AG10803 (cell line): ENCODE measurements at places on chromosomes 4 and X.

DNA sequence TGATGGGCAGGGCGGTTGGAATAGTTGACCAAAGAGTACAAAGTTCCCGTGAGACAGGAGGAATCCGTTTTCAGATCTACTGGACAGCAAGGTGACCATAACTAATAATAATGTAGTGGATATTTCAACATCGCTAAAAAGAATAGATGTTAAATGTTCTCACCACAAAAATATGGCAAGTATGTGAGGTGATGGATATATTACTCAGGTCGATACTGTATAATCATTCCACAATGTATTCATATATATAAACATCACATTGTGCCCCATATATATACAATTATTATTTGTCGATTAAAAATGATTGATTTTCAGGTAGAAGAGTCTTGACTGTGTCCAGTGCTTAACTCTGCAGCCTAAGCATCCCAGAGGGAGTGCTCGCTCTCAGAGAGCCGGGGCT is 141.6 kb upstream of the TENM3 start:
- no peak for DNase-seq

GRCh38 chrX:11770320-11770719 is 12.3 kb downstream of the MSL3 start:
- peak; percentile 55 for DNase-seq

DNA sequence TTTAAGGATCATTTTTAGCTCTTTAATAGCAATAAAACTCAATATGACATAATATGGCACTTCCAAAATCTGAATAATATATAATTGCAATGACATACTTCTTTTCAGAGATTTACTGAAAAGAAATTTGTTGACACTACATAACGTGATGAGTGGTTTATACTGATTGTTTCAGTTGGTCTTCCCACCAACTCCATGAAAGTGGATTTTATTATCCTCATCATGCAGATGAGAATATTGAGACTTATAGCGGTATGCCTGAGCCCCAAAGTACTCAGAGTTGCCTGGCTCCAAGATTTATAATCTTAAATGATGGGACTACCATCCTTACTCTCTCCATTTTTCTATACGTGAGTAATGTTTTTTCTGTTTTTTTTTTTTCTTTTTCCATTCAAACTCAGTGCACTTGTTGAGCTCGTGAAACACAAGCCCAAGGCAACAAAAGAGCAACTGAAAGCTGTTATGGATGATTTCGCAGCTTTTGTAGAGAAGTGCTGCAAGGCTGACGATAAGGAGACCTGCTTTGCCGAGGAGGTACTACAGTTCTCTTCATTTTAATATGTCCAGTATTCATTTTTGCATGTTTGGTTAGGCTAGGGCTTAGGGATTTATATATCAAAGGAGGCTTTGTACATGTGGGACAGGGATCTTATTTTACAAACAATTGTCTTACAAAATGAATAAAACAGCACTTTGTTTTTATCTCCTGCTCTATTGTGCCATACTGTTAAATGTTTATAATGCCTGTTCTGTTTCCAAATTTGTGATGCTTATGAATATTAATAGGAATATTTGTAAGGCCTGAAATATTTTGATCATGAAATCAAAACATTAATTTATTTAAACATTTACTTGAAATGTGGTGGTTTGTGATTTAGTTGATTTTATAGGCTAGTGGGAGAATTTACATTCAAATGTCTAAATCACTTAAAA is 15.3 kb downstream of the ALB start:
- no peak for DNase-seq

DNA sequence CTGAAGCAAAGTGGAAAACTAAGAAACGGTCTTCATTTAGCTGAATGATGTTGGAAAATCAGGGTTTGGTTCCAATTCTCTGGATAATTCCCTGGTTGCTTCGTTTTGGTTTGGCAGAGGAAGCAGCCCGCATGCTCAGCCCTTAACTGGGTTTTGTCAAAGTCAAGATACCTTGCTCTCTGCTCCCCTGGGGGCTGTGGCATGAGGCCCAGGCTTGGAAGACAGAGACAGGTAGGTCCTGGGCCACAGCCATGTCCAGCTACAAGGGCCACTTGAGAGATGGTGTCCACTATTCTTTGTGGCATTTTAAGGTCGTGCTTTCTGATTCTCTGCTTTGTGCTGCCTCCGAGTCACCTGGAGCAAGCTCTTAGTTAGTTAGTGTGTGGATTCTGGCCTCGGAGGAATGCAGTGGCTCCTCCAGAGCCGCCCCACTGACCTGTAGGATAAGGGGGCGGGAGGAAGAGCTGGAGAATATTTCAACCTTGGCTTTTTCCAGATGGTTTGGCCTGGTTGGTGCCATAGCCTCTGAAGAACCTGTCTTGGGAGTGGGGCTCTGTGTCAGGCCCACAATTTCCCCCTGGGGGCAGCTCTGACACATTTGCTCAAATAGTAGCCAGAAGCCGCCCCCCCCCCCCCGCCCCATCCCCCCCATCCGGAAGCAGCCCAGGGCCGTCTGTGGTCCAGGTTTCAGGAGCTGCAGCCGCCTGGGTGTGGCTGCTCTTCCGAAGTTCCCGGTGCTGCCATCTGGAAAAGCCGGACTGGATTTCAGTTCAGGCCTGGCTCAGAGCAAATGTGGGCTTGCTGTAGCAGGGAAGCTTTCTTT is 147.1 kb downstream of the NHS start:
- DNase-seq = peak; percentile 61

DNA sequence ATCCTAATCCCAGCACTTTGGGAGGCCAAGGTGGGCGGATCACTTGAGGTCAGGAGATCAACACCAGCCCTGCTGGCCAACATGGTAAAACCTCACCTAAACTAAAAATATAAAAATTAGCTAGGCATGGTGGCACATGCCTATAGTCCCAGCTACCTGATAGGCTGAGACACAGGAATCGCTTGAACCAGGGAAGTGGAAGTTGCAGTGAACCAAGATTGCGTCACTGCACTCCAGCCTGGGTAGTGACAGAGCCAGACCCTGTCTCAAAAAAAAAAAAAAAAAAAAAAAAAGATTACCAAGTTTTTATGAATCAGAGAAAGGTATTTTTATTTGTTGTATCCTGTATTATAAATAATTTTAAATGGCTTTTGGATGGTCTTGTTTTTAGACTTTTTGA is 15.1 kb downstream of the TRAPPC11 start:
- no peak for DNase-seq

- no peak for DNase-seq
Measured at GRCh38 chrX:135652602-135653001, 60.8 kb upstream of the CT45A1 start.

DNA sequence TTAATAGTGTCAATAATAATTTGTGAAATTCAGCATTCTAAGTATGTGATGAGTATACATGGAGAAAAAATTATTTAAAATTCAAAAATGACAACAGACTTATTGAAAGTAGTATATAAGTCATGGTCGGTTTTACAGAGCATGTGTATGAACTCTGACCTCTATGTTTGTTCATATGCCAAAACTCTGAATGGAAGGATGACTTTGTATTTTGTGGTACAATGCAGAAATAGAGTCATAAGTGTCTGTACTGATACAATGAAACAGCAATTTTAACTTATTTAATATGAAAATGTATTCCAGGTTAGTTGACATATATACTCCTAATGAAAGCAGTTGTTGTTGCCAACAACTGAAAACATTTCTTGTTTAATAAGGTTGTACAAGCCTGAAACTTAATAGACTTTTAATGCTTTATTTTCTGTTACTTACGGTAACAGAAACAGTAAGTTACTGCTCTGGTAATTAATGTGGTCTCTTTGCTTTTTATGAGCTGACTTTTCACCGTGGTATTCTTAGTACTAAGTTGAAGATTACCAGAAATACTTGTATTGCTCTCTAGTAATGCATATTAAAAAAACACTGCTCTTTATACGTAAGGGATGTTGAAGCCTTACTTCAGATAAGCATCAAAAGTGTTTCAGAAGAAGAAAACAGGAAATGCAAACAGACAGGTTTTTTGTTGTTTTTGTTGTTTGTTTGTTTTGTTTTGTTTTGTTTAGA is 1.9 kb downstream of the UBE2K start:
- DNase-seq = no peak

DNA sequence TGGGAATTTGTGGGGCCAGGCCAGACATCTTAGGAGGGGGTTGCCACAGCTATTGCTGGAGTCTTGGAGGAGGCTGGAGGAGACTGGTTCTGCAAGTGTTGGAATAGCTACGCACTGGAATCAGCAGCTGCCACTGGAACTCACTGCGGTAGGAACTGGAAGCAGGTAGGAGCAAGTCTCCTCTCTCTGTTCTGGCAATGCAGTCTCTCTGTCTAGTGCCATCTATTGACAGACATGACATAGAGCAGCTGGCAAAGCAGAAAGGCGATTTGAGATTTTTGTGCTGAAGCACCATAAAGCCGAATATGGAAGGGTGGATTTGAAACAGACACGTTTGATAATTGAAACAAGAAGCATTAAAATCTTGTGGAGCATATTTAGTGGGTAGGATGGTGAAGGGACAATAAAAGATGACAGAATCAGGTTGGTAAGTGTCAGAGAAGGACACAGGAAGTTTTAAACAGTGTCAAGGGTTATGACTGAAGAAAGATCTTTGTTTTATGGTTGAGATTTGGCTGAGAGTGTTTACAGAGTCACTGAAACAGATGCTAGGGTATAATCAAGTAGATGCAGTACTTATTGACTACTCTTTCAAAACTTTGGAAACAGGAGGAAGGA is 23.5 kb upstream of the SYNPO2 start:
- DNase-seq = peak; percentile 56

DNA sequence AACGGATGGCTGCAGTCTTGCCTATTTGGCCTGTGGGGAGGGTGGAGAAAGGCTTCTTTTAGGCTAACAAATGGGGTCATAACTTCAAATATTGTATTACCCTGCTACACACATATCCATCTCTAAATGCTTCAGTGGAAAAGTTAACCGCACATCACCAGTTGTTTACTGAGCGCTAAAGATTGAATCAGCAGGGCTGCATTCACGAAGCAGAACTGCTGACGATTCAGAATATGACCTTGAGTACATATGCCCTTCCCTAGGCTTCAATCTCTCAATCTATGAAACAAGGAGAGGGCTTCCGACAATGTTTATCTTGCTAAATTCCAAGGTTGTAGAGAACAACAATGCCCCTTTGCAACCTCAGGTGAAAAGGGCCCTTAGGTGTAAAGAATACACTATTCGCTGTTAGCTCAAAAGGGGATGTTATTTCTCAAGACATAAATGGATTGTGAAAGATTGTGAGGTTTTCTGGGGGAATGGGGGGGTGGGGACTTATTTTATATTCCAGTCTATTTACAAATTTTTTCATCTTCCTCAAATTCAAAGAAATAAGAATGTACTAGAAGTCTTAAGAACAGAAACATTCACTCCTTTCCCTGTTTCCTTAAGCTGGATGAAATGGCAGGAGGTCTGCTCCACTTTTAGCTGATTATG is 2.6 kb upstream of the ATP6AP2 start:
- DNase-seq = no peak

- DNase-seq = no peak
Measured at GRCh38 chrX:101677028-101677427, 17.4 kb upstream of the ARMCX2 start.

GRCh38 chr4:139919521-139919920 is 234.5 kb downstream of the MAML3 start:
- peak; percentile 85 for DNase-seq

- DNase-seq = no peak
Measured at GRCh38 chrX:115535421-115535820, 25.6 kb upstream of the PLS3 start.
